Transverse colon (tissue), 4 donors: ENCODE measurements at places on chromosomes 6 and 20. TPM values are rescaled to one million over a fixed set of nuclear protein-coding genes. Genes with fewer than 3 reads are reported as not detected.

GRCh38 chr20:15475483-15475882 is 1097.8 kb downstream of the KIF16B start:
- DNase-seq = peak; percentile 35

DNA sequence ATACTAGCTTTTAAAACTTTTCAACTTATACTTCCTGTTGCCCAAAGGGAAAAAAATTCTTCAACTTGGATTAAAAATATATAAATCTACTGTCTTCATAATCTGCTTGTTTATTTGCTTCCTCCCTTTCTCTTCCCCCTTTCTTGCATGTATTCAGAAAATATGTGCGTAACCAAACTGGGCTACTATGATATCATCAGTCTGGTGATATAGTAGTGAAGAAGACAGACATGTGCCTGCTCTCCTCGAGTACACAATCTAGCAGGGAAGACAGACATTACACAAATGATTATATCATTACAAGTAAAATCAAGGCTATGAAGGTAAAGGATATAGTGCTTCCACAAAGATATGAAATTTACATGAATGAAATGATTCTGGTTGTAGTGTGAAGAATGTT is 31.0 kb downstream of the IBTK start:
- no peak for DNase-seq

DNA sequence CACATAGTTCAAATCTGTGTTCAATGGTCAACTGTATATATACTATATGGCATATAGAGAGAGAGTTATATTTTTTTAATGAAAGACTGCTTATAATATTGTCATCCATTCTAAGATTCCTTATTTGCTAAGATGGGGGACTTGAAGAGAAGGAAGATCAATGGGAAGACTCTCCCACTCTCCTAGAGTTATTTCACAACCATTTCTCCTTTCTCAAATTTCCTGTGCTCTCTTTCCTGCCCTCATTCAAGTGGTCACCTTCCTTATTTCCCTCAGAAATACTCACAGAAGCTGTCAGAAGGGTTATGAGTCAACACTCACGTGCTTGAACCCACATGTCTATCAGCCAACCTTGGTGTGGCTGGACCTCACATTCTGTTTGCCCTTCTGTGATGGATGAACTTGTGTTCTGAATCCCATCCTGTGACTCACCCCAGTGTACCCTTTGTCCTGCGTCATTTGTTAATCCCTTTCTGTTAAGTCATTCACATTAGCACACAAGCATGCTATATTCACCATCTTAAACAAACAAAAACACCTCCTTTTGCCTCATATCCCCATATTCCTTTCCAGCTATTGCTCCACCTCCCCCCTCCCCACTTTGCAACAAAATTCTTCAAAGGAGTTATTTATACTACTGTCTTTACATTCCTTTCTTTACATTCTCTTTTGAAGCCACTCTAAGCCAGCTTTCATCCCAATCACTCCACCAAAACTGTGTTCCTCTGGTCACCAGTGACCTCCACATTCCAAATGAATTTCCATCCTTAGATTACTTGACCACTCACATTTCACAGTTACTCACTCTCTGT is 279.3 kb upstream of the TCF21 start:
- DNase-seq = no peak

DNA sequence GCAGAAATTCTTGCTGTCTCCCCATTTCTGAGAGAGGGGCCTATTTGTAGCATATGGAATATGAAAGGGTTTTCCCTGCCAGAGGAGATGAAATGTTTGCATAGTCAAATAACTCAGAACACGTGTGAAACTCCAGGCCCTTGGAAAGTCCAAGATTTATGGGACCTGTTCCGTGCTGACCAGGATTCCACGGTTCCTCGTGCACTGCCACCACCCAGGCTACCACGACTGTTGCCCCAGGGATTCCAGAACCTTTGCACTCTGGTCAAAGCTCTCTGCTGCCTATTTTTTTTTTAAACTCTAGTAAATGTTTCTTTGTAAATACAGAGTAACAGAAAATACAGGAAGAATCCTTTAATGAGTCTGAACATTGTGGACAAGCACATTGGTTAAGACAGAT is 35.0 kb downstream of the MYLK4 start:
- no peak for DNase-seq

GRCh38 chr6:129730477-129731165 is 20.6 kb upstream of the ARHGAP18 start:
- DNase-seq = no peak

GRCh38 chr20:47600967-47601547 is 99.4 kb downstream of the NCOA3 start:
- DNase-seq = no peak

DNA sequence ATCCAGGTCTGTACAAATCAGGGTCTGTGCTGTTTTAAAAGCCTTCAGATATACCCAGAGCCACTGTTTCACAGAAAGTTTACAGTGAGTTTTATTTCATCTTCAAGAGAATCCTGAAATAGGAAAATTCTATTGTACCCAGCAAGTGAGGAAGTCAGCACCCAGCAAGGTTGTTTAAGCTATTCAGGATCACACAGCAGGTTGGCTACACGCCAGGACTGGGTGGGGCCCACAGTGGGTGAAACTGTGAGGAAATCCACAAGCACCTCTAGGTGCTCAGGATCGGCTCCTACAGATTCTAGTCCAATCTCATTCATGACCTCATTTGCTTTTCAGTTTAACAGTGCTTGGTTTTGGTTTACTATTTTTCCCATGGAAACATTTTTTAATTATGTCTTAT is 128.9 kb downstream of the SYNDIG1 start:
- DNase-seq = no peak

DNA sequence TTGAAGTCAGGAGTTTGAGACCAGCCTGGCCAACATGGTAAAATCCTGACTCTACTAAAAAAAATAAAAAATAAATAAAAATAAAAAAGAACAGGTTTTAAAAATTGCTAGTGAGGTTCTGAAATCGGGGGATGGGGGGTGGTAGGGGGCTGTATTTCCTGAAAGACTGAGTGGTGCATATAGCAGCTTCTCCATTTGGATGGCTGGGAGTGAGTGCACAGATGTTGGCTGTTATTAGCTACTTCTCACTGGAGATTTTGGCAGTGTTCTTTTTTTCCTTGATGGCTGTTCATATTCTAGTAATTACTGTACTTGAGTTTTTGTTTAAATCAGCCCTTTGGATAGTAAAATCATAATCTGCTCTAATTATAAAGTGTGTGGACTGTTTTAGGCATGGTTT is 79.8 kb downstream of the RTN4IP1 start:
- no peak for DNase-seq

DNA sequence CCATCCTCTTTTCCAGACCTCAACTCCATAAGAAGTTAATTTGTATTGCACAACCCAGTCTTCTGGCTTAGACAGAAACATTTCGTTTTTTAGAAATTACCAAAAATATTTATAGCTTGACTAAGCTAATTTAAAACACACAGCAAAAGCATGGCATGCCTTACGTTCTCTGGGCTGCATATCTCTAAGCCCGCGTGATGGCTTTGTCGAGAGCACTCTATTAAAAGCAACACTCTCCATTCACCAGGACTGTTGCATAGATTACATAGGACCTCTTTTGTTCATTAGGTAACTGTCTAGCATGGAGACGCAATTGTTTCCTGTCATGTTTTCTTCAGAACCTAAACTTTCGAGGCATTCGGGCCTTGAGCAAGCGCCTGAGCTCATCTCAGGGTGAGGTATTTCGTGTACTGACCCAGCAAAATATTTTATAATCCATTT is 104.5 kb downstream of the IBTK start:
- no peak for DNase-seq

DNA sequence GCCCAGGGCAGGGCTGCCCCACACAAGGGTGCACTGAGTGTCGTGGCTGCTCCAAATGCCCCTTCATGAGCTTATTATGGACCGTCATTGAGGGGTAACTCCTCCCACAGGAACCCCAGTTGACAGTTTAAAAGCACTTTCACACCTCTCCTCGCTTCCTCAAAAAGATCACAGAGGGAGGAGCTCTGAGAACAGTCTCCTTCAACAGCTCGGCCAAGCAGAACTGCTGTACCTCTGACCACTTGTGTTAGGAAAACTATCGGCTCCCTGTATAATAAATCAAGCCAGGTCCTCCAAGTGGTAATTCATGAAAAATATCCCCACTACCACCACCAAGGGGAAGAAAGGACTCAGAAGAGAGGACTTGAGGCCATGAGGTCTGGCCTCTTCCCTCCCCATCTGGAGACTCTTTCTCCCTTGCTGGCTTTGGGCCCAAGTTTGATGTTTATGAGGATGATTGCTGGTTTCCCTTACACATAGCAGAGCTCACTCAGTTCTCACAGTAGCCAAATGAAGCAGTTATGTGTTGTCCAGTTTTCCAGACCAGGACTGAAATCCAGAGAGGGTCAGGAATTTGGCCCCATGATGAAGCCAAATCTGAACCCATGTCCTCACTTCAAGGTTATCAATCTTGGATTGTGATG is 8.7 kb downstream of the SNX21 start:
- peak; percentile 32 for DNase-seq

- no peak for DNase-seq
Observed at GRCh38 chr20:37228656-37229055, 33.0 kb downstream of the GHRH start.

GRCh38 chr20:8471465-8471864 is 339.4 kb downstream of the PLCB1 start:
- DNase-seq = no peak

GRCh38 chr20:2139250-2139649 is 37.6 kb downstream of the STK35 start:
- DNase-seq = no peak

DNA sequence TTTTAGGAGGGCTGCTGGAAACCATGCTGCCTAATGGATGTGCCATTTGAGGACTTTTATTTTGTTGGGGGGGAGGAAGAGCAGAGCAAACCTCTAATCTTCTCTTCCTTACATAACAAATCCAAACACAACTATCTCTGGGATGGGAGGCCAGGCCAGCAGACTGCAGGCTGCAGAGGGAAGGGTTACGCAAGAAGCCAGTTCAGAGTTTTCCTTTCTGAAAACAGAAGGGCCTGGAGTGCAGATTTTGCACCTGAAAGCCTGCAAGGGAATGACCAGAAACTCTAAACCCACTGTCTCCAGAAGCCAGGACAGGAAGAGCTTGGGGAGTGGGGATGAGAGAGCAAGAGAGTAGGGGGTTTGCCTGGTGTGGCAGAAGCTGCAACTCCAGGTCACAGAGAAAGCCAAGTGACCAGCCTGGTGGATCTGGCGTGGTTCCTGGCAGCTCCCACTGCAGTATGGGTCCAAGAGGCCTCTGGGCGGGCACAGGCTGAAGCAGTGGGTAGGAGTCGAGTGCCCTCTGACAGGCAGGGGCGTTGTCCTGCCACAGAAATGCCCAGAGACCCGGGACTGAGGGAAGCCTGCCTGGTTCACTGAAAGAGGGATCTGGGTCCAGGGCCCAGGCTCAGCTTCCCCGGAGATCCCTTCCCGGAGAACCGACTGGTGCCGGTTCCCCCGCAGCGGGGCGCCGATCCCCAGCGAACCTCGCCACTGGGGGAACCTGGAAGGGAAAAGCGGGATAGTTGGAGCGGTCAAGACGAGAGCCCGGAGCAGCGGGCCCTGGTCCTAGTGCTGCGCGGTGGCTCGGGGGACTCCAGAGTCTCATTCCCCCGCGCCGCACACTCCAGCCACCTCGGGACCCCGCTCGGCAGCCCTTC is 6.7 kb downstream of the MAFB start:
- DNase-seq = no peak

- DNase-seq = no peak
Observed at GRCh38 chr6:46808806-46809205, 15.6 kb downstream of the MEP1A start.

DNA sequence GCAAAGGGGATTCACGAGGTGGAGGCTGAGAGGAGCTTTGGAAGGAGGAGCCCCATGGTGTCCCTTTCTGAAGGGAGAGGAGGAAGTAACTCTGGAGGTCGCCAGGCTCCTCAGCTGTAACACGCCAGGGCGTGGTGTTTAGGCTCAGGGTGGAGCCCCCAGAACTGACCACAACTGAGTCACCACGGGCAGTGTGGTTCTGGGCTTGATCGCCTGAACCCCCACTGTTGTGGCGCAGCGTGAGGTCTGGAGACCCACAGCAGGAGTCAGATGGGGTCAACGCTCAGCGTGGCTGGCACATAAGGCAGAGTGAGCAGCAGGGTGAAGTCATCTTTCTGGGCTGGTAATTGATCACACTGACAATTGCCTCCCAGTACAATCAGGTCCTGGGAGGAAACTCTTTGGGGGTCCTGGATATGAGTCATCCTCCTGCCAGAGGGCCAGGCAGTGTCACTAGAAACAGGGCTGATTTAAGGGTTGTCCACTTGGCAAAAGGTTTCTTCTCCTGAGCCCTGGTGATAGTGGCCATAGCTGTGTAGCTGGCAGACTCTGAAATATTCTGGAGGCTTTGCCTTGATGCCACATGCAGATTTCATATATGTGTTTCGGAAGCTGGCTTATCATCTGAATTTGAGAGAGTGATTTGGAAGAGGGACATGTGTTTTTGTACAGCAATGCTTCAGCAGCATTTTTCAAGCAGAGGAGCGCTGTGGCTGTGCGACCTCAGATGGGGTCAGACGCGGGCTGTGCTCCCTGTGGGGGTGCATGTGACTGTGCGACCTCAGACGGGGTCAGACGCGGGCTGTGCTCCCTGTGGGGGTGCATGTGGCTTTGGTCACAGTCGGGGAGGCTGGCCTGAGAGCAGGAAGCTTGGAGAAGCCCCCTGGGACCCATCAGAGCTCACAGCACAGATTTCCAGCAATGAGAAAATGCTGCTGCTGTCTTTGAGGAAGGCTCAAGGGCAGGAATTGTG is 50.0 kb downstream of the SYNJ2 start:
- peak; percentile 40 for DNase-seq

The DDO gene
- not detected for total RNA-seq

The SLC17A3 gene
- total RNA-seq = not detected

The EEF1A2 gene
- total RNA-seq = 2.4 TPM

The IL17A gene
- total RNA-seq = not detected

The ADGB gene
- 1.1 TPM for total RNA-seq

The C20orf202 gene
- not detected for total RNA-seq
